GM23248 (cell line): ENCODE measurements at places on chromosomes 1 and 21.
A peak's percentile ranks its signal among the peaks of the same experiment; 100 is the strongest.

DNA sequence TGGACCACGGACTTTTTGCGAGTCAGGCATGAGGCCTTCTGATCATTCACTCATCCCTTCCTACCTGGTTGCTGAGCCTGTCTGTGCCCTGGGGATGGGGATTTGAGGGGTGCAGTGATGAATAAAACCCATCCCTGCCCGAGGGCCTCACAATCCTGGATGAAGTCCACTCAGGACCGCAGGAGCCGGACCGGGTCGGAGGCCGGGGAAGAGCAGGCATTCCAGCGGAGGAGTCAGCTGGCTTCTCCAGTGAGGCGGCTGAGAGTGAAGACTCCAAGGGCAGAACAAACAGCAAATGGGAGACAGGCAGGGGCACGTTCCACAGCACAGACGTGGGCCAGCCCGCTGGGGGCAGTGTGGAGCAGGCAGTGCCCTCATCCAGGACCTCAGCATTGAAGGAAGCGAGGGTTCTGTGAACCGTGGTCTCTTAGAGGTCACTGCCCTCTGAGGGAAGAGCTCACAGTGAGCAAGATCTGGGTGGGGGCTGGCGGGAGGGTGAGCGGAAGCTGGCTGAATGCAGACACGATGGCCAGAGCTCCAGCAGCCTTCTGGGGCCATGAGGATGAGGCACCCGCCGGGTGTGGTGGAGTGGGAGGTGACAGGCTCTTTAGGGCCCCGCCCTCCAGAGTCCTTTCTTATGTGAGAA, 10.9 kb upstream of the LRRC3 start:
- DNase-seq = no peak

GRCh38 chr1:202129453-202130296, 7.0 kb downstream of the GPR37L1 start:
- no peak for DNase-seq

DNA sequence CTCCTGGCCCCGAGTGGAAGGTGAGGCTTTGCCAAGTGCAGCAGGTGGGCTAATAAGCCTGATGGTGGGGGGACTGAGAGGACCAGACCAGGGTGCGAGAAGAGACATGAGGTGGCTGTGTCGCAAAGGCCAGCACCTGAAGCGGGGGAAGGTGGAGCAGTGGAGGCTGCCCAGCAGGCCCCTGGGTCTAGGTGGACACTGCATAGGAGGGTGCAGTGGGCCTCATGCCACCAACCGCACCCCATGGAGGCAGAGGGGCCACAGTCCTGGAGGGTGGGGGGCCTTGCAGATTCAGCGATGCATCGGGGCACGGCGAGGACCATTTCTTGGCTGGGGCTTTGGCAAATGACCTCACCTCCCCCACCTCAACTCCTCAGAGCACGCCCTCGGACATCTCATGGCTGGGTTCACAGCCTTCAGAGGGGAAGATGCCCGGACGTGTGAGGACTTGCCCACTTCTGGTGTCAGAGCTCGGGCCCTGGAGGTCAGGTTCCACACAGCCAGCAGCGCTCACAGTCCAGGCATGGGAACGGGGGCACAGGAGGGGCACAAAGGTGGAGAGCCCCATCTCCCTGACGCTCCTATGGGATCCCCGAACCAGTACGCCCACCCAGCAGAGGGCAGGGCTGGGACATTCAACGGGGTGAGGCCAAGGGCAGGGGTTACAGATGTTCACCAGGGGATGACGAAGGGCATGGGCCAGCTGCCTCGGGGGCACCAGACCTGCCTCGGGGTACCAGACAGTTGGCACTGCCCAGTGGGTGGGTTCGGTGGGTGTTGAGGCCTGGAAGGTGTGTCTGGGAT, 35.4 kb downstream of the UBE2G2 start:
- no peak for DNase-seq

DNA sequence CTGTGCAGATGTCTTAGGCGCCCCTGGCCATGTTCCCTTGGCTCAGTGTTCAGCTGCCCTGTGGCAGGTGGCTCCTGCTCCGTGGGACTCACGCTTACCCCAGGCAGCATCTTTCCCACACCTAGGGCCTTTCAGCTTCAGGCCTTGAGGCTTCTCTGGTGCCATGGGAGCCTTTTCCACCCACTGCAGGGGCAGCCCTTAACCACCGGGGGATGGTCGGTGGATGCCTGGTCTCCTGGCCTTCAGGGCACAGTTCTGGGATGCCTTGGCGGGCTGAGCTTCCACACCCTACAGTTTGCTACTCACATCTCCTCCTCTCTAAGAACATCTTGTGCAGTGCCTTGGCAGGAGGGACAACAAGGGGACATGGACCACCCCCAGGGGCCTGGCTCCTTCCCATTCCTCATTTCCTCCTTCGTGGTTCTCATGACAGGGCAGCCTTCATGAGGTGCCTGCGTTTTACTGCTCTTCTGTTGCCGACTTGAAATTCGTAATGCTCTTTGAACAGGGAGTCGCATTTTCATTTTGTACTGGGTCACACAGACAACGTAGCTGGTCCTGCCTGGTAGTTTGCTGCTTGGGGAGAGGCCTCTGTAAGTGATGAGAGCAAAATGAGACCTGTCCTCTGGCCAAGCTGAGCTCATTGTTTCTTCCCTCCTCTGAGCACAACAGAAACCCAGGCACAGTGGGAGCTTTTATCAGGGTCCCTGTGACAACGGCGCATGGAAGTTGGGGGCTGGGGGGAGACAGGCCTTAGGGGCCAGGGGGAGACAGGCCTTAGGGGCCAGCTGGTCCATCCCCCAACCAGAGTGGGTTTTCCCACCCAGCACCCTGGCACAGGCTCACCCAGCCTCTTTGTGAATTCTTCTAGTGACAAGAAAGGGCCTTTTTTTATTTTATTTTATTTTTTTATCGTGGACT, 62.0 kb upstream of the NEK2 start:
- DNase-seq = no peak

GRCh38 chr1:204592246-204592948, 76.2 kb downstream of the MDM4 start:
- no peak for DNase-seq

DNA sequence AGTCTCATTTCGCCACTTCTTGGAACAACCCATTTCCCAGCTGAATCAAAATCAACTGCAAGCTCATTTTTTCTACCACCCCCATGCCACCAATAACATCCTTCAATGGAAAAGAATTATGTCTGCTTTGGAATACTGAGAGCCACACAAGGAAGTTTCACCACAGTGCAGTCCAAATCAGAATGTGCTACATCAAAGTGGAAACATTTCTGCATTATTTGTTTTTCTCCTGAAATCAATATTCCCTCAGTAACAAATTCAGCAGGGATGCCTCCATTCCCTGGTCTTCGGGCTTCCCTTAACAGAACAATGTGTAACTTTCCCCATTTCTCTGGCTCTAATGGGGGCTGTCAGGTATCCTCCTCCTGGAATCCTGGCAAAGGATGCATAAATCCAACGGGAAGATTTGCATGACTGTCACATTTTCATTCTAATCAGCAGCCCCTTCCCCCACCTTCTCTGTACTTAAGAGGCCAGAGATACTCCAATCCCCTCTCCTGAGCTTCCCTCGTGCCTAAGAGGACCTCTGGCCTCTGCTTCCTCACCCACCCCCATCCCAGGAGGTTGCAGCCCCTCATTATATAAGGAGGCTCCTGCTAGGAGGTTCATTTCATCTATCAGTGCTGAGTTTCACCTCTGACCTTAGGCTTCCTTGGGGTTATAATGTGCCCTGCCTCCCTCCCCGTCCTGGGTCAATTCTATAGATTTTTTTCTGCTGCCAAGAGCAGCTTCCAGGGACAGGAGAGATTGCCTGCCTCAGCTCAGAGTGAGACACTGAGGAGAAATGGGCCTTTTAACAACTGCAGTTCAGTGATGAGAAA, 201.1 kb downstream of the OMA1 start:
- DNase-seq = no peak

GRCh38 chr1:247407180-247407616, 8.8 kb upstream of the NLRP3 start:
- peak; percentile 25 for DNase-seq

GRCh38 chr21:41819236-41819855, 52.5 kb upstream of the RIPK4 start:
- no peak for DNase-seq

GRCh38 chr1:183850852-183851251, 45.9 kb downstream of the RGL1 start:
- DNase-seq = no peak

- DNase-seq = peak; percentile 88
Observed at GRCh38 chr1:66624412-66625060, 90.6 kb downstream of the SGIP1 start.

DNA sequence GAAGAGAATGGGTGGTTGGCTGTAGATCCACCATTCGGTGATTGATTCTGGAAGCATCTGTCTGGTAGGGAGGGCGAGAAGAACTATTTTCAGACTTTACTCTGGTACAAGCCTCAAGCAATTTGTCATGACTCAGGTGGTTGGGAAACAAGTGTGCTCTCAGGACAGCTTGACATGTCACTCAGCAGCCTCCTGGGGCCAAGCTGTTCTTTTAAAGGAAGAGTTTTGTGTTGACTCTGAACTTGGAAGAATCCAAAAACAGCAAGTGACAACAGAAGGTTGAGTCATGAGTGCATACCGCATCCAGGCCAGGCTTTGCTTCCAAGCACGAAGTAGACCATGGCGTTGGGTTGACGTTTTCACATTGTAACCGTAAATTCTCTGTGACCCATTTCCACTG, 65.9 kb downstream of the CLIC6 start:
- peak; percentile 33 for DNase-seq

- no peak for DNase-seq
Observed at GRCh38 chr1:36885540-36886357, 148.6 kb downstream of the GRIK3 start.

DNA sequence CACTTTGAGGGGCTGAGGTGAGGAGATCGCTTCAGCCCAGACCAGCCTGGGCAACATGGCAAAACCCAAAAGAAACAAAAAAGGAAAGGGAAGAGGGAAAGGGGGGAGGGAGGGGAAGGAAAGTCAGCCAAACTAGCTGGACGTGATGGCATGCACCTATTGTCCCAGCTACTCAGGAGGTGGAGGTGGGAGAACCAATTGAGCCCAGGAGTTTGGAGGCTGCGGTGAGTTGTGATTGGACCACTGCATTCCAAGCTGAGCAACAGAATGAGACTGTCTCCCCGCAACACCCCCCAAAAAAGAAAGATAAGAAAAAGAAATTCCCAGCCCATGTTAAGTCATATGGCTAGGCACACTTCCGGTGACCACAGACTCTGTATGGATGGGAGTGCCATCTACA, 128.4 kb downstream of the PTPN14 start:
- no peak for DNase-seq

DNA sequence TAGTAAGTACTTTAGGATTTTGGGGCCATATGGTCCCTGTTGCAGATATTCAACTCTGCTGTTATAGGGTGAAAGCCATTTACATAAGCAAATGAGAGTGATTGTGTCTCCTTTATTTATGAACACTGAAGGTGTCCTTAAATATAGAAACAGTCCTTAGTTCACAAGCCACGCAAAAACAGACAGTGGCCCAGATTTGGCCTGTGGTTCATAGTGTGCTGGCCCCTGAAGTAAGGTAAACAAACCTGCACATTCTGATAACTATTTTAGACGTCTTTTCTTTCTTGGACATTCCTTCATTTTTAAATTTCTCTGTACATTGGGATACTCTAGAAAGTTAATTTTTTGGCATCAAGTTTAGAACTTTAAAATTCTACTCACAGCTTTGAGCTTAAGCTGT, 23.5 kb downstream of the RAP1A start:
- DNase-seq = no peak

DNA sequence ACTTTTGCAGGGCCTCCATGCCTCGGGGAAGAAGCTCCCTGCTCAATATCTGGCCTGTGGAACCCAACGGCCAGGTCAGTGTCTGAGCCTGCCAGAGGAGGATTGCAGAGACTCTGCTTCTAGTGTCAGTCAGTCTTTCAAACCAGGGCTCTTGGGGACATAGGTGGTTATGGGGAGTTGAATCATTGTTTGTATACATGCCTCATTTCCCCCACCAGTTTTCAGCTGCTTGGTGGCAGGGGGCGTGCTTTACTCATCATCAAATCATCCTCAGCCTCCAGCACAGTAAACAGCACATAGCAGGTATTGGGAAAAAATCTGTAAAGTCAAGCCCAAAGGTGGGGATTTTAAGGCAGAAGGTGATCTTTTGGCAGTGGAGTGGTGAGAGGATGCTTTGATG, 17.4 kb upstream of the FAM89A start:
- no peak for DNase-seq

DNA sequence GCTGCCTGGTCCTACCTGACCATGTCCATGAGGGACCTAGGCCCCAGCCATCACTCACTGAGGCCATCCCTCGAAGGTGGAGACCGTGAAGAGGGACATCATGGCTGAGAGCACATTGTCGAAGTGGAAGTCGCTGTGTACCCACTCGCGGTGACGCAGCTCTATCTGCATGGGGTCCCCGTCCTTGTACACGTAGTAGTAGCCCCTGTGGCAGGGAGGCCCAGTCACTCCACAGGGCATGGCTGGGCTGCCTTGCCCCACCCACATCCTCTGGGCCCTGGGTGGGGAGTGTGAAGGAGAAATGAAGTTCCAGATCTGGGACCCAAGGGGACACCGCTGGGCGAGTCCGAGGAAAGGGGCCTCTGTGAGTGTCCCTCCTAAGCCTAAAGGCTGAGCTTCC, 38.4 kb upstream of the KIF21B start:
- DNase-seq = no peak

DNA sequence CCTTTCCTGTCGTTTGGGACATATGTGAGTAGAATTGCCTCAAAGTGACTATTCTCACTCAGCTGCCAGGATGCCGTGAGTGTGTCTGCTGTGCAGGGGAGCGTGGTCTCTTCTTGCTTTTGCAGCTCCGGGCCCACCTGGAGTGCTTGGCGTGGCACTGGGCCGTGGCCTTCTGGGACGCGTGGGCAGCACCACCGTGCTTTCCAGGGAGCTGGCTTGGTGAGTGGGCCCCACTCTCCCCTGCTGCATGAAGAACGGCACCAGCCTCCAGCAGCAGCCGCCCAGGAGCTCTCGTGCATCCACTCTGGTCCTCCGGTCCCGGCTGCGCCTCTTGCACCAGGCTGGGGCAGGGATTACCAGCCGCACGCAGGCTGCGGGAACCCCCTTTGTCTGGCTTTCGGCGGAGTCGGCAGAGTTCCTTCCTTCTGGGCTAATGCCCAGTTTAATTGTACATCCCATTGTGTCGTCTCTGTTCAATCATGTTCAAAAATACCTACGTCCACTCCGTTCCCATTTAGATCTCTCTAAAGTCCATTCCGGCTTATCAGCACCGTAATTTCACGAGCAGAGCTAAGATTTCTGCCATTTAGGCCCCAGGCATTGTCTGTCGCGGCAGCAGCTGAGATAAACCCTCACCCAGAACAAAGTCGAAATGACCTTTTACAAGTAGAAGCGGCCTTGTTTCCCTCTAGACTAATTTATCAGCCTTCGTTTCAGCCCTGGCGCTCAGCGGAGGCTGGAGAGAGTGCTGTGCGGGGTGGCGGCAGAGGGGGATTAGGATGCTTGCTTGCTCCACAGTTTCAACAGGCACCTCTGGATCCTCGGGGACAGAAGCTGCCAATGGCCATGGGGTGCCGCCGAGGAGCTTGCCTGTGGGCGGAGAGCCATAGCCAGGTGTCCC, 129.6 kb downstream of the PRDM16 start:
- DNase-seq = no peak

- no peak for DNase-seq
Observed at GRCh38 chr21:38982096-38982495, 176.4 kb downstream of the ETS2 start.
